ENCODE measurements at places on chromosomes 16 and 17. TPM values are rescaled to one million over a fixed set of nuclear protein-coding genes. Genes with fewer than 3 reads are reported as not detected.

- DNase-seq: no peak
- no peaks in the 10 kb centered on the region for H3K27me3 ChIP-seq
- H3K27ac ChIP-seq: peak overlapping the region; percentile 77
- peaks cover 73% of the 10 kb centered on the region for H3K4me1 ChIP-seq
Measured at GRCh38 chr16:24986512-24987303, 28.5 kb downstream of the ARHGAP17 start.

DNA sequence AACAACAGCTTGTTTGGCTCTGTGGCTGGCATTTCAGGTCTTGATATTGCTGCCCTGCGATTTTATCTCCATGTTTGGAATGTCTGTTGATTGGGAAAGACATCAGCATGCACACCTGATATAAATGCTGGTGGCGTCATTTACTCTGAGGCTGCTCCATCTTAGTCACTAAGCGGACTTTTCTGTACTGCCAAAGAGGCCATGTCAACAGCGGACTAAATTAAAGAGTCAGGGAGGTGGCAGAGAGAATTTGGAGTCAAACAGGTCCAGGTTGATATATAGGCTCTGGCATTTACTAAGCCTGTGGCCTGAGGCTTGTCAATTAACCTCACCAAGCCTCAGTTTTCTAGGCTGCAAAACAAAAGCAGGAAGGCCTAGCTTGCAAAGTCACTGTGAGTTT, 6.2 kb downstream of the RBFOX1 start:
- no peaks in the 10 kb centered on the region for H3K27me3 ChIP-seq
- no peak for DNase-seq
- no peak overlapping the region for H3K27ac ChIP-seq
- peaks cover 2% of the 10 kb centered on the region for H3K4me1 ChIP-seq

PRAC2 gene
- total RNA-seq: not detected

- H3K4me3 ChIP-seq: no peak overlapping the region
- no peak overlapping the region for H3K27ac ChIP-seq
- no peak for DNase-seq
- H3K27me3 ChIP-seq: no peaks in the 10 kb centered on the region
- peaks cover 5% of the 10 kb centered on the region for H3K4me1 ChIP-seq
Measured at GRCh38 chr17:18005496-18005895, 32.8 kb downstream of the DRC3 start.

Data from suprapubic skin (tissue), 4 donors.